ENCODE measurements at places on chromosomes 2 and 18. TPM values are rescaled to one million over a fixed set of nuclear protein-coding genes. Genes with fewer than 3 reads are reported as not detected.

DNA sequence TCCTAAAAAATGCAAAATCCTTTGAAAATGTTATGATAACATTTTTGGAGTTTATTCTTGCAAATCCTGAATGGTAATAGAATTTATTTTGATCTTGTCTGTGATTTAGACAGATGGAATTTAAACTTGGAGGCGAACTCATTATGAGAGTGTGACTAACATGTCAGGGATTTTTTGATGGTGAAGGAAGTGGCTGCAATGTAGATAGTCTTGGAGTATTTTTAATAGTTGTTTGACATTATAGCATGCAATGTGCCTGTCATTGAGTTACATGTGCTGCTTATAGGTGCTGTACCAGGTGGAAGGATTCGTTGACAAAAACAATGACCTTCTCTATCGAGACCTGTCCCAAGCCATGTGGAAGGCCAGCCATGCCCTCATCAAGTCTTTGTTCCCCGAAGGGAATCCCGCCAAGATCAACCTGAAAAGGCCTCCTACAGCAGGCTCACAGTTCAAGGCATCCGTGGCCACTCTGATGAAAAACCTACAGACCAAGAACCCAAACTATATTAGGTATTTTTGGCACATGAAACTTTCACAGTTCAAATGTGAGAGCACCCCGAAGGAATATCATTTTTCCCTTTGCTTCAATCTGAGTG, 141.8 kb downstream of the MYO1B start:
- H3K4me3 ChIP-seq, result no peak overlapping the region
- H3K4me1 ChIP-seq, result peaks cover 69% of the 10 kb centered on the region
- no peak for DNase-seq
- H3K27me3 ChIP-seq, result no peaks in the 10 kb centered on the region
- peaks cover 9% of the 10 kb centered on the region for H3K36me3 ChIP-seq

GRCh38 chr2:30422444-30423040, 24.5 kb upstream of the LCLAT1 start:
- H3K4me1 ChIP-seq, result peaks cover 50% of the 10 kb centered on the region
- DNase-seq, result no peak
- H3K36me3 ChIP-seq, result no peaks in the 10 kb centered on the region
- peak overlapping the region; percentile 43 for H3K4me3 ChIP-seq
- H3K27me3 ChIP-seq, result no peaks in the 10 kb centered on the region
- H3K27ac ChIP-seq, result peak overlapping the region; percentile 99

- H3K27me3 ChIP-seq, result no peaks in the 10 kb centered on the region
- no peak overlapping the region for H3K27ac ChIP-seq
- DNase-seq, result no peak
- no peaks in the 10 kb centered on the region for H3K36me3 ChIP-seq
- no peak overlapping the region for H3K4me3 ChIP-seq
- peaks cover 3% of the 10 kb centered on the region for H3K4me1 ChIP-seq
Observed at GRCh38 chr2:68559692-68560091, 83.7 kb upstream of the PROKR1 start.

GRCh38 chr18:8142131-8142711, 467.0 kb upstream of the RAB12 start:
- peaks cover 34% of the 10 kb centered on the region for H3K36me3 ChIP-seq
- H3K4me3 ChIP-seq, result no peak overlapping the region
- DNase-seq, result no peak
- H3K4me1 ChIP-seq, result peaks cover 21% of the 10 kb centered on the region
- H3K27ac ChIP-seq, result peak overlapping the region; percentile 1
- H3K27me3 ChIP-seq, result no peaks in the 10 kb centered on the region

DNA sequence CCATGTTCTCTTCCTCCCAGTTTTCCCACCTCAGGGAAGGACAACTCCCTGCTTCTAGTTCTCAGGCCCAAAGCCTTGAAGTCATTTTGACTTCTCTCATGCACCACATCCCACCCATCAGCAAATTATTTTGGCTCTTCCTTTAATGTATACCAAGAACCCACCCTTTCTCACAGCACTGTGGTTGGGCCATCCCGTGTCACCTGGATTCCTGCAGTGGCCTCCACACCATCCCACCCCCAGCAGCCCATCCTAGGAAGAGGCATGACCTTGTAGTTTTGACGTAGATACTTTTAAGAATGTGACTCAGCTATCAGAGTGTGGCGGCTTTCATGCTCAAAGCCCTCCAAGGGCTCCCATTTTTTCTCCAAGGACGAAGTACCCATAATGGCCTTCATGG, 25.6 kb upstream of the CCDC68 start:
- H3K27me3 ChIP-seq, result no peaks in the 10 kb centered on the region
- no peaks in the 10 kb centered on the region for H3K36me3 ChIP-seq
- no peak overlapping the region for H3K27ac ChIP-seq
- H3K4me1 ChIP-seq, result no peaks in the 10 kb centered on the region
- H3K4me3 ChIP-seq, result no peak overlapping the region

DNA sequence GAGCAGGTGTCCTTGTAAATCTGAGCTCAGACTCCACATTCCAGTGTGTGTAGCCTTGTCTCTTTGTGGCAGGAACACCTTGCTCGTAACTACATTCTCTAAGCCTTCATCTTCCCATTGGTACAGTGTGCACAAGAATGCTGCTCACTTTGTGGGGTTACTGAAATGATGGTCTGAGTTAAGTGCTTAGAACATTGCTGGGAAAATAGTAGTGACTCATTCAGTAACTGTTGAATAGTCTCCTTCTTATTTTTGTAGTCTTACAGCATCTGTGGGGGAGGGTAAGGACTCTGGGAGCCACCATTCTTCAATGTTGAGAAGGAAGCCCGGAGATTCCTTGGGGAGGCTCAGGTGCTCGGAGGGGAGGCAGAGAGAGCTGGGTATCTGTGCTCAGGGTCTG, 236.0 kb upstream of the HDAC4 start:
- peaks cover 7% of the 10 kb centered on the region for H3K27me3 ChIP-seq
- no peaks in the 10 kb centered on the region for H3K4me1 ChIP-seq
- no peak for DNase-seq
- no peak overlapping the region for H3K4me3 ChIP-seq
- no peak overlapping the region for H3K27ac ChIP-seq
- no peaks in the 10 kb centered on the region for H3K36me3 ChIP-seq

The CIB4 gene
- total RNA-seq, result not detected

The AOX1 gene
- 2.0 TPM for total RNA-seq

DNA sequence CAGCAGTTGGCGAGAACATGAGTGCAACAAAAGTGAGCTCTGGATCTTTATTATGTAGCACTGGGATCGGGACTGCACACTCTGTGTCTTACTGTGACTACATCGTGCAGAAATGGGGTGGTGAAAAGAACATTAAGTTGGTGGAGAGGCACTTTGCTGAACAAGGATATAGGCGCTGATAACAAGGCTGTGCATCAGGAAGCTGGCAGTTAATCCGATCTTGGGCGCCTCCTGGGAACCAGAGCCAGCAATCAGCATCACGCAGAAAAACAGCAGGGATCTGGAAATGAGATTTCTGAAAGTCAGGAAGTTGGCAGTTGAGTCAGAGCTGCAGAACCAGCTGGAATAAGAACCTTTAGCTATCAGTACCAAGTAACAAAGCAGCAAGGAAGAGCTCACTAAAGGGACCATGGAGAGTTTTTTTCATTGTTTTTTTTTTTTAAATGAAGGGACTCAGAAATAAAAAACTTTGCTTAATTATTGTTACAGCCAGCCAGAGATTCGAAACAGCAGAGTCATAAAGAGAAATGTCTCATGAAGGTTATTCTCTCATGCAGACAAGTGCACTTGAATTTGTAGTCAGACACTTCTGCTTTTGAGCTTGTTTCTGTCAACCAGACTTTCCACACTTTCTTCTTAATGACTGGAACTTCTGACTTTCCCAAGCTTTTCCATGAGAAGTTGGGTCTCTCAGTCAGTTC, 22.8 kb upstream of the MYO3B start:
- H3K4me1 ChIP-seq, result peaks cover 12% of the 10 kb centered on the region
- no peaks in the 10 kb centered on the region for H3K27me3 ChIP-seq
- H3K27ac ChIP-seq, result no peak overlapping the region
- no peaks in the 10 kb centered on the region for H3K36me3 ChIP-seq
- DNase-seq, result no peak
- no peak overlapping the region for H3K4me3 ChIP-seq

GRCh38 chr18:10047237-10047636, 133.4 kb downstream of the VAPA start:
- H3K27me3 ChIP-seq, result no peaks in the 10 kb centered on the region
- H3K4me1 ChIP-seq, result peaks cover 7% of the 10 kb centered on the region
- no peak for DNase-seq
- peaks cover 4% of the 10 kb centered on the region for H3K36me3 ChIP-seq
- no peak overlapping the region for H3K4me3 ChIP-seq
- H3K27ac ChIP-seq, result no peak overlapping the region

- no peaks in the 10 kb centered on the region for H3K4me1 ChIP-seq
- H3K27me3 ChIP-seq, result peaks cover 3% of the 10 kb centered on the region
- no peak overlapping the region for H3K4me3 ChIP-seq
- no peak overlapping the region for H3K27ac ChIP-seq
Observed at GRCh38 chr18:77316008-77316407, 66.4 kb downstream of the GALR1 start.

The RGPD4 gene
- total RNA-seq, result 0.10 TPM

The TTR gene
- total RNA-seq, result not detected

- H3K27ac ChIP-seq, result no peak overlapping the region
- no peaks in the 10 kb centered on the region for H3K27me3 ChIP-seq
- no peak for DNase-seq
- no peaks in the 10 kb centered on the region for H3K4me1 ChIP-seq
Observed at GRCh38 chr18:63273222-63273927, 46.2 kb downstream of the BCL2 start.

- no peaks in the 10 kb centered on the region for H3K36me3 ChIP-seq
- H3K27ac ChIP-seq, result no peak overlapping the region
- H3K4me3 ChIP-seq, result no peak overlapping the region
- no peaks in the 10 kb centered on the region for H3K4me1 ChIP-seq
- no peak for DNase-seq
- H3K27me3 ChIP-seq, result no peaks in the 10 kb centered on the region
Observed at GRCh38 chr2:21424375-21424774, 300.6 kb downstream of the TDRD15 start.

GRCh38 chr2:171402906-171403580, 30.7 kb downstream of the METTL8 start:
- peaks cover 22% of the 10 kb centered on the region for H3K4me1 ChIP-seq
- DNase-seq, result no peak
- H3K27ac ChIP-seq, result peak overlapping the region; percentile 73
- peaks cover 3% of the 10 kb centered on the region for H3K36me3 ChIP-seq
- no peaks in the 10 kb centered on the region for H3K27me3 ChIP-seq
- no peak overlapping the region for H3K4me3 ChIP-seq

The KIF1A gene
- 60.0 TPM for total RNA-seq

The MAP2 gene
- 12.2 TPM for total RNA-seq

The UGT1A4 gene
- not detected for total RNA-seq

DNA sequence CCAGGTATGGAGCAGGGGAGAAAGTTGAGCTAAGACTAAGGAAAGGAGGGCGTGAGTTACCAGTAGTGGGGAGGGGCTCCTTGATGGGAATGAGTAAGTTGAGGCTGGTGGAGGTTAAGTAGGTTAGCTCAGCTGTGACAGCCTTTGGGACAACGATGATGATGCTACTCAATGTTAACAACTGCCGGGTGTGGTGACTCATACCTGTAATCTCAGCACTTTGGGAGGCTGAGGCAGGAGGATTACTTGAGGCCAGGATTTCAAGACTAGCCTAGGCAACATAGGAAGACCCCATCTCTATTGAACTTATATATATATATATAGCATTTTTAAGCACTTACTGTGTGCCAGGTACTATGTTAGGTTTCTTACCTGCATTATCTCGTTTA, 48.4 kb downstream of the HK2 start:
- H3K4me3 ChIP-seq, result no peak overlapping the region
- H3K4me1 ChIP-seq, result peaks cover 11% of the 10 kb centered on the region
- H3K36me3 ChIP-seq, result peaks cover 52% of the 10 kb centered on the region
- DNase-seq, result no peak

The XIRP2 gene
- total RNA-seq, result not detected

DNA sequence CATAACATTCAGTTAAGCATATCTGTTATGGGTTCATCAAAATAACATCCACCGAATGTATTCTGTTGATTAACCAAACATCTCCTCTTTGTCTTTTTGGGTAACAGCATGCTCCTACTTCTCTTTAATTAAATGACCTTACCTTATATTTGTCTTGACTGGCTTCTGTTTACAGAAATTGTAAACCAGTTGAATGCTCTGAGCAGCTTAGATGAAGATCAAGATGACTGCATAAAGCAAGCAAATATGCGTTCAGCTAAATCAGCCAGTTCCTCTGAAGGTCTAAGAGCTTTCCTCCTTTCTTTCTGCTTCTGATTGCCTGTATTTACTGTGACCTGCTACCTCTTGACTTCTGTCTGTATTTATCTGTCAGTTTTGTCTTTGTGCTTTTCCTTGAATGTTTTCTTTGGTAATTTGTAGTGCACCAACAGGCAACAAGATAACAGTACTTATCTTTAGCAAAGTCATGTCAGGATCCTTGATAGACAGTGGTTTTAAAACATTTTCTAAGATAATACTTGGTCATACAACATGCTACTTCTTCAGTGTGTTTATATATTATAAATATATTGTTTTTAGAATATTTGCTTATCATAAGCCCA, 152.8 kb downstream of the EHBP1 start:
- no peaks in the 10 kb centered on the region for H3K27me3 ChIP-seq
- H3K36me3 ChIP-seq, result peaks cover 10% of the 10 kb centered on the region
- H3K4me1 ChIP-seq, result no peaks in the 10 kb centered on the region
- H3K27ac ChIP-seq, result no peak overlapping the region

DNA sequence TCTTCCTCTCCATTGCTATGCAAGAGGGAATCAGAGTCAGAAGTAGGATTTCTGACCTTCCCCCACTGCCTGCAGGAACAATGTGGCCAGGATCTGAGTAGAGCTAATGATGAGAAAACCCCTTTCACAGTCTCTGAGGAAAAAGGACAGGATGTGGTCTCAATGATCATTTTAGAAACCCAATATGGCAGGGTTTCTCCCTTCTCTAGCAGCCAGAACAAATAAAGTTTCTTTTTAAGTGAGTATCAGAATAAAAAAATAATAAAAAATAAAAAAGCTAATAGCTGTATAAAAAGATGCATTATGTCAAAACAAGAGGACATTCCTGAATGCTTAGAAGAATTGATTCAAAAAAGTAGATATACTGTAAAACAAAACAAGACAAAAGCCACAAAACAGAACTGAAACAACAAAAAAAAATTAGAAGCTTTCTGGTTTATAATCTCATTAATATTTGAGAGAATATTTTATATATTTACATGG, 1124.9 kb upstream of the ZEB2 start:
- H3K27ac ChIP-seq, result no peak overlapping the region
- no peaks in the 10 kb centered on the region for H3K36me3 ChIP-seq
- H3K27me3 ChIP-seq, result no peaks in the 10 kb centered on the region
- H3K4me3 ChIP-seq, result no peak overlapping the region
- no peak for DNase-seq

- no peaks in the 10 kb centered on the region for H3K36me3 ChIP-seq
- H3K27ac ChIP-seq, result no peak overlapping the region
- peaks cover 13% of the 10 kb centered on the region for H3K27me3 ChIP-seq
Observed at GRCh38 chr2:12005886-12006681, 259.7 kb downstream of the LPIN1 start.

Measured in chondrocyte (in vitro differentiated cells).